ENCODE measurements at places on chromosomes 6 and 20.

GRCh38 chr20:3586093-3586492 lies 77.1 kb downstream of the GFRA4 start:
- DNase-seq = no peak

GRCh38 chr20:20241976-20242375 lies 125.9 kb upstream of the INSM1 start:
- DNase-seq = no peak

GRCh38 chr20:61692479-61692878 lies 373.2 kb downstream of the TAF4 start:
- no peak for DNase-seq

GRCh38 chr6:14857501-14857900 lies 388.4 kb upstream of the JARID2 start:
- no peak for DNase-seq

DNA sequence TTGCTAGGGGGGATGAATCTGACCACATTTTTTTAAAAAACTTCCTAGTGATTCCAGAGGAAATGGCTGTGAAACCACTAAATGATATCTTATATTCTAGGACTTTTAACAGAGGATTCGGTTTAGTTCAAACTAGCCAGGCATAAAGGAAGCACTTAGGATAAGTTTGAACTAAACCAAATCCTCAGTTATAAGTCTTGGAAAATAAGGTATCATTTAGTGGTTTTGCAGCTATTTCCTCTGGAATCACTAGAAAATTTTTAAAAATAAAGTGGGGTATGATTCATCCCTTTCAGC lies 327.9 kb upstream of the QKI start:
- no peak for DNase-seq

- DNase-seq = no peak
These were observed 1285.5 kb upstream of the GJE1 start for GRCh38 chr6:140847262-140847645.

- DNase-seq = no peak
These were observed 504.4 kb downstream of the BCKDHB start for GRCh38 chr6:80610846-80611245.

DNA sequence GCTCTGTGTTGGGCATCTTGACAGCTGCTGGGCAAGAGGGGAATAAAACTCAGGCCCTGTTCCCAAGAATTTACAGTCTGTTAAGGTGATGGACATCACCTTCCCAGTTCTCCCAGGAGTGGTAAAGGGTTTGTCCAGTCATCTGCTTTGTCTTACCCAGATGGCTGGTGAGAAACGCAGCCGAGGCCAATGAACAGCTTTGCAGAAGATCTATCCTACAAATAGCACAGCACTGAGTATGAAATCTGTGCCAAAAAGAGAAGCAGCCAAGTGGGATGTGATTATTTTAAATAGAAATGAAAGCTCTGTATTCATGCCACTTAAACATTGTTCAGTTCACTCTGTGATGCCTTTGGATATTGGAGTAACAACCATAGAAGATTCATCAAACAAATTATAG lies 132.7 kb upstream of the SLC22A16 start:
- no peak for DNase-seq

DNA sequence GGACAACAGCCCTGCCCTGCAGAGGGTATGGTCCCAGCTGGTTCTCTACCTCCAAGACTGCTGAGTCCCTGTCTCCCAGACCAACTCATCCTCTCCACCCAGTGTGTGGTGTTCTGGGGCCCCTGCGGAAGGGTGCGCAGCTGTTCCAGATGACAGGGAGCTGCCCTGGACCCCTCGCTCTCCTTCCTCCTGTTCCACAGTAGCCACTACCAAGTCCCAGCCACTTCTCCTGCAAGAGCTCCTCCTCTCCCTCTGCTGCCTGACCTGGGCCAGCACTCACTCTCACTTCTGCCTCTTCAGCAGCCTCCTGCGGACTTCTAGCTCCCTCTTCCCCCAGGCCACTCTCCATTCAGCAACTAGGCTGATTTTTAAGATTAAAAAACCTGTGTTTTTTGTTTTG lies 40.1 kb upstream of the TMEM181 start:
- no peak for DNase-seq

DNA sequence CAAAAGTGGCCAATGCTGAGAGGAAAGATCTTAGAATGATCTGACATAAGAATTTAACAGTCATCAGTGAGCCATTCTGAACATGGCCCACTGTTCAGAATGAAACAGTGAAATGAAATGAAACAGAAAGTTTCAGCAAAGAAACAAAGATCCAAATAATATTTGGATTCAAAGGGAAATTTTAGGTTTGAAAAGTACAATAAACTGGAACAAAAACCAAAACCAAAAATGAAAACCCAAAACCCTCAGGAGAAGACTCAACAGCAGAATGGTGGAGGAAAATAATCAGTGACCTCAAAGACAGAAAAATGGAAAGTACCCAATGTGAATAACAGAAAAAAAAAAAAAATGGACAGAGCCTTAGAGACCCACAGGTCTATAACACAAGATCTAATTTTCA lies 66.1 kb upstream of the EMILIN3 start:
- DNase-seq = no peak

GRCh38 chr20:15374682-15375081 lies 1037.3 kb upstream of the FLRT3 start:
- no peak for DNase-seq

- no peak for DNase-seq
These were observed 363.2 kb upstream of the MARCKS start for GRCh38 chr6:113493991-113494390.

- no peak for DNase-seq
These were observed 16.0 kb downstream of the TCFL5 start for GRCh38 chr20:62845416-62846160.

DNA sequence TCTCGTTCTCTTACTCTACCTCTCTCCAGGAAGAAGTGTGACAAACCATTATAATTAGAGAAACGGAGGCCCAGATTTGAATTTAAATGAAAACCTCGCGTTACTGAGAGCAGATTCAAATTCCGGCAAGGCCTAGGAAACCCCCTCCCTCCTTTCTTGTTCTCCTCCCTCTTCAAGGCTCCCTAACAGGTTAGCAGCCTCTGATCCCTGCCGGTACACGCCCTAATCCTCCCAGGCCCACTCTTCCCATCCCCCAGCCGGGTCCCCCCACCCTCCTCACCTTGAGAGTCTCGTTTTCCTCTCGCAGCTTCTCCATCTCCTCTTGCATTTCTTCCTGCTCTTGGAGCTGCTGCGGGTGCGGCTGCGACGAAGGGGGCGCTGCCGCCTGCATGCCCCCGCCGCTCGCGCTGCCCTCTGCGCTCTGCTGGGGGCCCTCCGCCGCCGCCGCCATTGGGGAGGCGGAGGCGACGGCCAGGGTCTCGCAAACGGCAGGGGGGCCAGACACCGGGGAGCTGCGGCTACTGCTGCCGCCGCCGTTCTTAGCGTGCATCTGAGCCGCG lies 3.8 kb downstream of the MTCL3 start:
- no peak for DNase-seq
